Activated CD4-positive, alpha-beta memory T cell treated with anti-CD3 and anti-CD28 coated beads for 36 hours (primary cell): ENCODE measurements at places on chromosomes 5 and 9. TPM values are rescaled to one million over a fixed set of nuclear protein-coding genes. Genes with fewer than 3 reads are reported as not detected.

ENHO gene
- 0.36 TPM for total RNA-seq

- H3K4me1 ChIP-seq, result no peaks in the 10 kb centered on the region
- H3K4me3 ChIP-seq, result no peak overlapping the region
- H3K27ac ChIP-seq, result no peak overlapping the region
- DNase-seq, result no peak
- H3K27me3 ChIP-seq, result no peaks in the 10 kb centered on the region
Observed at GRCh38 chr5:157447201-157447637, 12.8 kb upstream of the NIPAL4 start.

DNA sequence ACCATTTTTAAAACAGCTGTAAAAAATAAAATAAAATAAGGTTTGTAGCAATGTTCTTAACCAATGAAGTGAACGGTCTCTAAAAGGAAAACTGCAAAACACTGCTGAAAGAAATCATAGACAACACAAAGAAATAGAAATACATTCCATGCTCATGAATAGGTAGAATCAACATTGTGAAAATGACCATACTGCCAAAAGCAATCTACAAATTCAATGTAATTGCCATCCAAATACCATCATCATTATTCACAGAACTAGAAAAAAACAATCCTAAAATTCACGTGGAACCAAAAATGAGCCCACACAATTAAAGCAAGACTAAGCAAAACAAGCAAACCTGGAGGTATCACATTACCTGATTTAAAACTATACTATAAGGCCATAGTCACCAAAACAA is 67.6 kb upstream of the RGMB start:
- H3K4me3 ChIP-seq, result no peak overlapping the region
- H3K27ac ChIP-seq, result no peak overlapping the region
- DNase-seq, result no peak
- no peaks in the 10 kb centered on the region for H3K27me3 ChIP-seq

MZB1 gene
- 26.3 TPM for total RNA-seq

GRCh38 chr5:128143911-128144310 is 60.3 kb downstream of the SLC12A2 start:
- H3K27me3 ChIP-seq, result no peaks in the 10 kb centered on the region
- peaks cover 22% of the 10 kb centered on the region for H3K36me3 ChIP-seq
- H3K4me1 ChIP-seq, result no peaks in the 10 kb centered on the region
- H3K4me3 ChIP-seq, result no peak overlapping the region
- no peak for DNase-seq

FAM53C gene
- 17.2 TPM for total RNA-seq

DNA sequence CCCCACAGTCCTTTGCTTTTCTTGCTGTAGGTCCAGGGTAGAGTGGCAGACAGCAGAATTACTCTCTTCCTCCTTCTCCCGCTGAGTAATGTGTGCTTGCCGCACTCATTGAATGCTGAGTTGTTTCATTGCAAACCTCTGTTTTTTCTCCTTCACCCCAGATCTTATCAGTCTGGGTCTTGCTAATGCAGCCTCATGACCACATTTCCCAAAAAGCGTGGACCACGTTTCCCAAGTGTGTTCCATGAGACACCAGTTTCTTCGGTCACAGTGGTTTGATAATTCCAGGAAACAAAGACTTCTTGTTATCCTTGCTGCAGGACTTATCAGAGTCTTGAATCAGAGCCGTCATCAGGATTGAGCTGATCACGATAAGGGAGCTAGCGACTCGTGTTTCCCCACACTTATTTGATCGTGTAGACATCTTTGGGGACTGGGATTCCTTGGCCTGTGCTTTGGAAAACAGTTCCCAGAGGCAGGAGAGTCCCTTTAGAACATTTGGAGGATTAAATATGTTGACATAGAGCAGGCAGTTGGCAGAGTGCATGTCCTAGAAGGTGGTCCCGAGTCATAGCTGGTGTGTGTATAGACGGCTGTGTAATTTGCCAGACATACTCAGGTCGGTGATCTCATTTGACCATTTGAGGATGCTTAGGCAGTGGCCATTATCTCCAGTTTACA is 4.4 kb downstream of the LRRC8A start:
- no peak for DNase-seq
- no peaks in the 10 kb centered on the region for H3K27me3 ChIP-seq
- no peak overlapping the region for H3K4me3 ChIP-seq
- H3K27ac ChIP-seq, result peak overlapping the region; percentile 64

RIGI gene
- 11.7 TPM for total RNA-seq

DNA sequence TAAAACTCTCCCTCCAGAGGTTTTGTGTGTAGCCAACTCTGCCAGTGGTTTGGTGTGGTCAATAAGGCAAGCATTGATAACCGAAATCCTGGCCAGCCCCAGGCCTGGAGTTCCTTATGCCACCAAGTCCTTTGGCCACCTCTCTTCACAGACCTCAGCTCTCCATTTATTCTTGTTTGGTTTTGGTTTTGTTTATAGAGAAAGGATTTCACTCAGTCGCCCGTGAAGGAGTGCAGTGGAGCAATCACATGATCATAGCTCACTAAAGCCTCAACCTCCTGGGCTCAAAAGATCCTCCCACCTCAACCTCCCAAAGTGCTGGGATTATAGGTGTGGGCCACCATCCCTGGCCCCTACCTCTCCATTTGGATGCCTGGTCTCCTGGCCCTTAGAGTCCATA is 55.4 kb upstream of the PPARGC1B start:
- no peak for DNase-seq
- no peaks in the 10 kb centered on the region for H3K4me1 ChIP-seq
- no peak overlapping the region for H3K27ac ChIP-seq
- peaks cover 5% of the 10 kb centered on the region for H3K36me3 ChIP-seq
- peaks cover 10% of the 10 kb centered on the region for H3K27me3 ChIP-seq

DNA sequence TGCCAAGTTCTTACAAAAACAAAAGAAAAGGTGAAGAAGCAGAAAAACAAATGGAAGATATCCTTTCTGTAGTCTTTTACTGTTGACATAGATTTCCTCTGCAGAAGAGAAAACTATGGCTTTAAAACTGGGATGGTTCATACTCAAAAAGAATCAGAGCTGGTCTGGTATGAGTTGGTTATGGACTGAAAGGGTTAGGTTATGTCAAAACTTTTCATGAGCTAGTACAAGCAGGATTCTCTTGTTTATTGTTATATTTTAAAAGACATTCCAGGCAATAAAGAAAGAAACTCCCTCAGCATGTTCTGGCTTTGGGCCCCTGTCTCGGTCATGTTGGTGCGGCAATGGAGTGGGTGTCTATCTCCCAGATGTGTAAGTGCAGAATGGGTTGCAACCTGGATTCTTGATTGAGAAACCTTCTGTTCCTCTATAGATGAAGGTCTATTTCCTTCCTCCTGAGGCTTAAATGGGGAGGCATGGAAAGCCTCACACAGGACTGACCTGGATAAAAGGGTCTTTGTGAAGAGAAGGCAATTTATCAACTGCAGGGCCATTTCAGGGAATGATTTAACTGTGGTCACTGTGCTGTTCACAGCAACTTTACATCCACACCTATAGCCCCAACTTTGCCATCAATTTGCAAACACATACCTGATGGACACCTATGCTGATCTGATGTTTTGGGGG is 209.6 kb upstream of the TNC start:
- no peaks in the 10 kb centered on the region for H3K36me3 ChIP-seq
- H3K4me3 ChIP-seq, result no peak overlapping the region
- peaks cover 3% of the 10 kb centered on the region for H3K27me3 ChIP-seq
- no peak overlapping the region for H3K27ac ChIP-seq
